Activated CD4-positive, alpha-beta T cell treated with anti-CD3 and anti-CD28 coated beads, Interleukin-2, amount 50 U/mL, for 4 hours (primary cell): ENCODE measurements at places on chromosomes 1 and 21.

DNA sequence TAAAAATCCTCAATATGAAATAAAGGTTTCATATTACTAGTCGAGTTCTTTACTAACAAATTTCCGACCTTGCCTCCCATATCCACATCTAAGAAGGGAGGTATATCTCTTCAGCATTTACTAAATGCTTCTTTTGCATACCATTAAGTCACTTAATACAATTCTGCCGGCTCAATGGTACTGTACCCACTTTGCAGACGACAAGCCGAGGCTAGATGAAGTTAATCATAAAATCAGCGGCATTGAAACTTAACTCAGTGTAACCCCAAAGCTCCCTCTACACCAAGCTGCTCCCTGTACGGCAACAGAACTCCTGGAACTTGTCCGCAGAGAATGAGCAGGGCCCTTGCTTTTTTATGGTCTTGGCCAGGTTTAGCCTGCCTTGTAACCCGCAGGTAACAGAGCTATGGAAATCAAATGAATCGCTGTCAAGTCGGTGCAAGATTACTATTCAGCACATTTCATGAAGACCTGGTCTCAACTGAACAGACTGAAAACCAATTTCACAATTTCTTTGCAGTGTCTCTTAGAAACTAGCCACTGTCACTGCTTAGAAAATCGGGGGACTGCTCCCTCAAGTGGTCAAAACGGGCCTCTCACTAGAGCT lies 738 bp downstream of the INTS7 start:
- DNase-seq = no peak

DNA sequence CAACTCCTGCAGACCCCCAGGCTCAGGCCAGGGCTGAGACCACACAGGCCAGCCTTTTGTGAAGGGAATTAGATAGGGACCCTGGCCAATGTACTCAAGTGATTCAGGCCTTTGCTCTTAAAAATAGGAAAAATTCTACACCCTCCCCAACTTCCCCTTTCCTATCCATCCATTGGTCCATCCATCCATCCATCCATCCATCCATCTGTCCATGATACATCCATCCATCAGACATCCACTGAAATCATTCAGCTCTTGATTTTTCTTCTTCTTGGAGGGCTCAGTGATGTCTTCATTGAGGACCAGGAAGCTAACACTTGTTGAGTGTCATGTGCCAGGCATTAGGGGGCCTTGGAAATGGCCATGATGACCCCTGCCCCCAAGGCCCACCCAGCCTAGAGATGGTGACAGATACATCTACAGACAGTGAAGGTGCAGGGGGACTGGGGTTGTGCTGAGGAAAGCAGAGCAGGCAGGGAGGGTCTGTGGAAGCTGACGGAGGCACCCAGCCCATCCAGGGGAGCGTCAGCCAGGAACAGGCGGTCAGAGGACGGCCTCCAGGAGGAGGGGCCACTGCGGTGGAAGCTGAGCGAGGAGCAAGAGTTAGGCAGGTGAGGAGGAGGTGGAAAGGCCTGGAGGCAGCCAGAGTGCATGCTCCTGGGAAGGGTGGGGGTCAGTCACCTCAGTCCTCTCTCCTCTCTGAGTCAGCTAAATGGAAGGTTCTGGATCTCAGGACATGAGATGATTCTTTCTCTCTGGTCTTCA lies 81.9 kb downstream of the EPHB2 start:
- DNase-seq = no peak

DNA sequence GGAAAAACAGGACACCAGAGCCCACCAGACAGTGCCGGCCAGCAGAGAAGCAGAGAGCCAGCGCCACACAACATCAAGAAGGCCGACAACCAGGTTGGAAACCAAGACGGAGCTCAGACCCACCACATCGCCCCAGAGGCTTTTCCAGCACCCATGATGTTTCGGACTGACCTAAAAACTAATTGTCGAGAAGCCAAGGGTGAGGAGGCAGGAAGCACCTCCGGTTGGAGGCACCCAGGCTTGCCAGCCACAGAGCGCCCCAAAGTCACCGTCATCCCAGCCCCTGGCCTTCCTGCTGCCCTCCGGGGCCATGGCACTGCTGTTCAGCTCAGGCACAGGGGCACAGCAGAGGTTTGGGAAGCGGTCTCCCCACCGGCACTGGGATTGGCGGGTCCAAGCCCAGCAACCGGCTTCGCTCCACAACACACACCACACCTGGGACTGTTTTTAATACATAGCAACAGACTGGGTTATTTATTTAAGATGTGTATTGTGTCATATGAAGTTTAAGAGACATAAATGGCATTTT lies 67.2 kb downstream of the SLC37A1 start:
- no peak for DNase-seq

GRCh38 chr1:166874464-166874863 lies 1.6 kb downstream of the TADA1 start:
- no peak for DNase-seq

- DNase-seq = no peak
Measured at GRCh38 chr1:116380499-116381242, 7.6 kb downstream of the ATP1A1 start.

- DNase-seq = no peak
Measured at GRCh38 chr1:234520908-234521817, 42.2 kb upstream of the TARBP1 start.

- DNase-seq = no peak
Measured at GRCh38 chr1:181777812-181778211, 283.7 kb downstream of the ZNF648 start.

DNA sequence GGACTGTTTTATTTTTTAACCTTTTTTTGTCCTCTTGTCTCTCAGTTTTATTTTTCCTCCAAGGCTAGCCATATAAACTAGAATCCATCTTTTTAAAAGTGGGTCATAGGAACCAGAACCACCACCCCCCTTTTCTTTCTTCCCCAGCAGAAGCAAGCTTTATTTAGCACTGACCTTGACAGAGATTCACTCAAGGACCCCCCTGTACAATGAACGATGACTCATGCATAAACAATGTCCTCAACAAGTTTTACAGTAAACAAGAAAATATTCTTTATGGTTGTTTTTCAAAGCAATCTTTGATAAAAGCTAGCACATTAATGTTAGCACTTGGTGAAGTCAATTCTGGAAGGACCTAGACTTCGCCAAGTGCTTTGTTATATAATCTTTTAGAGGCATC lies 14.1 kb downstream of the PKN2 start:
- DNase-seq = no peak

- DNase-seq = no peak
Measured at GRCh38 chr1:170145061-170145460, 698 bp upstream of the NTMT2 start.

- no peak for DNase-seq
Measured at GRCh38 chr1:200774735-200775444, 36.2 kb downstream of the CAMSAP2 start.

- DNase-seq = no peak
Measured at GRCh38 chr1:1021920-1022259, 2.0 kb downstream of the AGRN start.

GRCh38 chr1:194293851-194294405 lies 1107.5 kb upstream of the B3GALT2 start:
- no peak for DNase-seq

GRCh38 chr1:53111073-53111556 lies 31.3 kb downstream of the SLC1A7 start:
- DNase-seq = no peak

- DNase-seq = no peak
Measured at GRCh38 chr21:40846103-40846502, 855 bp downstream of the DSCAM start.

- no peak for DNase-seq
Measured at GRCh38 chr1:54139711-54140110, 13.1 kb downstream of the CDCP2 start.

- no peak for DNase-seq
Measured at GRCh38 chr1:3831689-3832088, 25.3 kb downstream of the CEP104 start.

- no peak for DNase-seq
Measured at GRCh38 chr1:159935719-159936272, 9.6 kb downstream of the IGSF9 start.

DNA sequence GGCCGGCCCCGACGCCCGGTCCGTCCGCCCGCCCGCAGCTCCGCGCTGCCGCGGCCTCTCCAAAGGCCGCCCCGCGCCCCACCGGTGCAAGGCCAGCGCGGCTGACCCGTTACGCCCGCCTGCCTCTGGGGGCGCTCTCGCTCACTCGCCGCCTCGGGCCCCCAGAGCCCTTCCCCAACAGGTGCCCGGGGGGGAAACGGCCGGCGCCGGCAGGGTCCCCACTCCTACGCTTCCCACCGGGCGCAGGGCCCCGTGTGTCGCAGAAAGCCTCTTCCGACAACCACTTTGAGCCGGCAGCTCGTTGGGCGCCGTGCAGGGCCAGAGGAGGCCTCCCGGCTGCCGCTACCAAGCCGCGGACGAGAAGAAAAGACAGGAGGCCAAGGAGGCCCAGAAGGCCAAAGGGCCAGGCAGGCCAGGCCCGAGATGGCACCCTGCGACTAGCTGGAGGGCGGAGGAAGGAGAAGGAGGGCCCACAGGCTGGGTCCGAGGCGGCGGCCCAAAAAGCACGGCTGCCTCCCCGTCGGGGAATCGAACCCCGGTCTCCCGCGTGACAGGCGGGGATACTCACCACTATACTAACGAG lies 64.9 kb upstream of the FCGR2A start:
- DNase-seq = peak; percentile 35

DNA sequence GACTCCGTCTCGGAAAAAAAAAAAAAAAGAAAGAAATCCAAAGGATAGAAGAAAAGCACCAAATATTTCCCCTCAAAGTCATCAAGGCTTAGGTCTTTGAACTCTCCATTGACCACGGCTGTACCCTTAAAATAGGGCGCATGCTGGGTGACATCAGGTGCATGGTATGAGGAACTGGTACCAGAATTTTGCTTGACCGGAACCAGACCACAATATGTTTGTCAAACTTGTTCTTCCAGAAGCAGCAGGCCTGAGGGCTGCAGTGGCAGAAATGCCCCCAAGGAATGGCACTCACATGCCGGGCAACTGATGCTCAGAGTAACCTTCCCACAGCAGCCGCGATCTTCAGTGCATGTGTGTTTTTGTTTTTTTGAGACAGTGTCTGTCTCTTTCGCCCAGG lies 21.0 kb downstream of the RCC1 start:
- DNase-seq = no peak
